Central memory CD4-positive, alpha-beta T cell (primary cell): ENCODE measurements at places on chromosomes 4 and X.

GRCh38 chr4:103415801-103416200, 217.7 kb upstream of the CENPE start:
- DNase-seq, result no peak

DNA sequence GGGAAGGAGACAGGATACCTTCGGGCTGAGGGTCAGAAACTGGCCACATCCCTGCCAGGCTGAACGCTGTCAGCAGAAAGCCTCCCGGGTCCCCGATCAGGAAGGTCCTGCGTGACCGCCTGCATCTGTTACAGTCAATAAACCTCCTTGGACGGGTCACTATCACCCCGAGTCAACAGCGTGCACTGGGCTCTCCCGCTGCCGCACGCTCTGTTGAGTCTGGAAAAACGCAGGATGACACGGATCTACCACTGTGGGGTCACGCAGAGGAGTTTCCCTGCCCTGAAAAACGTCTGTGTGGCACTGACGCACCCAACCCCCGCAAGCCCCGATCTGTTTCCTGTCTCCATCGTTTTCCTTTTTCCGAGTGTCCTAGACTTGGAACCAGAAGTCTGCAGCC, 12.1 kb downstream of the PPP2R3B start:
- DNase-seq, result no peak

DNA sequence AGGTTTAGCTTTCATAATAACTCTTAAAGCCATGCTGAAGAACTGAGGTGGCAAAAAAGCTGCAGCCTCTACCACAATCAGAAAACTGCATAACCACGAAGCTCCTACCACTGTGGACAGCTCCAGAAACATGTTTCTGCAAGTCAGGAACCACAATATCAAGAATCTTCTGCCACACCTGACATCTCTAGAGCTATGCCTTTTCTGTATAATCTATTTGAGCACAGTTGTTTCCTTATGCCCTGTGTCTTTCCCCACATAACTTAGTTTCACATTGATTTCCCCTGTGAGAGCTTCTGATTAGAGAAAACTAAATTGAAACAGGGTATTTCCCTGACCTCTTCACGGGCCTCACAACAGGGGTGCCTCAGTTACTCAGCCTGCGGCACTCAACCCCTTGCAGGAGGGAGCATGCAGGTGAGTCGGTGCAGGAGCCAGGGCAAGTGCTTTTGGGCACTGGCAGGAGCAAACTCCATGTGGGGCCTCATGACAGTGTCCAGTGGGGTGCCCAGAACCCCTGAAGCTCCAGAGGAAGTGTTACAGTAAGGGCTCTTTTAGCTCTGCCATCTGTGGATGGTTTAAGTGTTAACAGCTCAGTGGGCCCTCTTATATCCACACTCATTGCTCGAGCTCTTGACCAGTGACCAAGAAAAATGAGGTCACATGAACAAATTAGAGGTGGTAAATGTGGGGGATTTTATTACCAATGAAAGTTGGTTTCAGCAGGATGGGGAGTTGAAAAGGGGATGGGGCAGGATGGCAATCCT, 132.8 kb upstream of the BMP3 start:
- DNase-seq, result no peak

DNA sequence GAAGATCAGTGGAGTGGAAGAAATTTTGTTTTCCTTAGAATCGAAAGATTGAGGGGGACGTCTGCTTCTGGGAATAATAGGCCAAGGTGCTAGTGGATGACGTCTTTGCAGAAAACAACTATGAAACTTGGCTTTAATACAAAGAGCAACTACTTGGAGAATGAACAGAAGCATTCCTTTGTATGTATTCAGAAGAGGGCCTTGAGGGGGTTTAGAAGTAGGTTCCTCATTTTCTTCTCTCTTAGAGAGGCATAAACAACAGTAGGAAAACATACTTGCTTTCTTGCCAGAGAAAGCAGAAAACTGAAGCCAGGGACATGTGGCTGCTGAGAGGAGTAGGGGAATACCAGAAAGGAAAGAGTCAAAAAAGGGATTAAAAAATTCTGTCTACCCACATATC, 167.8 kb downstream of the ZNF330 start:
- no peak for DNase-seq

DNA sequence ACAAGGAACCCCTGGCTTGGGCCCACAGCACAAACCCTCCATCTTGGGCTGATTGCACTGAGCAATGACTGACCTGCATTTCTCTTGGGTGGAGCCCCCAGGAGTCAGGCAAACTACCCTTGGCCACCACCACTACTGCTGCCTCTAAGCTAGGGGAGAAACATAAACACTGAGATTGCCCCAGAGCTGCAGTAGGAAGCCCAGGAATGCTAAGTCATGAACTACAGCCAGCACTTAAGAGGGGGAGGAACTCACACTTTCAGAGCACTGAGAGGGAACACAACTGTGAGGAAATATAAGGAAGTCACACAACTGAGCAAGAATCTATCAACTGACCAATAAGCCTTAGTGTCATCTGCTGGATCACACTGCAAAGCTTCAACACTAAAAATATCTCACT, 111.6 kb upstream of the PPP3CA start:
- DNase-seq, result no peak

DNA sequence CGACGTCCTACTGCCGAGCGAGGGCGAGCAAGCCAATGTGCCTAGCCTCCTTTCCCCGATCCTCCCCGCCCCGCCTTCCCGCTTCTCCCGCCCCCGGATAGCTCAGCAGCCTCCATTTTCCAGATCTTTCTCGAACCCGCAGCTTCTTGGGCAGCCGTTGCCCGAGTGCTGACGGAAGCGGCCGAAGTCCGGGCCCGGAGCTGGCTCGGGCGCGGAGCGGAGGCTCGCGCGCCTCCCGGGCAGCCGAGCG, 172 bp upstream of the HSPA4L start:
- DNase-seq, result no peak

DNA sequence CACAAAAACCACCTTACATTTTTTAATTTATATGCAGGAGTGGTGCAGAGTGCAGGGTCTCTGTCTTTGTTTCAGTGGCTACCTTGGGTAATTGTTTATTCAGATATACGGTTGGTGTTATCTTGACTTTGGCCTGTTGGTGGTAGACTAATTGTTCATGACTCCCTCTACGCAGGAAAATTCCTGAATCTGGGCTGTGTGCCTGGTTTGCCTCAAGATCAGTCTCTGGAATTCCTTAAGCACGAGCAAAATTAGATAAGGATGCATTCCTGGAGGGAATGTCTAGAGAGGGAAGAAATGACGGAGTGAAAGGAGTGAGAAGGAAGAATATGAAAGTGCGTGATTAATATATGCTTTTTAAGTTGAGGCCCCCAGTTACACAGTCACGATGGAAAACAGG, 576.9 kb upstream of the PCDH10 start:
- no peak for DNase-seq

DNA sequence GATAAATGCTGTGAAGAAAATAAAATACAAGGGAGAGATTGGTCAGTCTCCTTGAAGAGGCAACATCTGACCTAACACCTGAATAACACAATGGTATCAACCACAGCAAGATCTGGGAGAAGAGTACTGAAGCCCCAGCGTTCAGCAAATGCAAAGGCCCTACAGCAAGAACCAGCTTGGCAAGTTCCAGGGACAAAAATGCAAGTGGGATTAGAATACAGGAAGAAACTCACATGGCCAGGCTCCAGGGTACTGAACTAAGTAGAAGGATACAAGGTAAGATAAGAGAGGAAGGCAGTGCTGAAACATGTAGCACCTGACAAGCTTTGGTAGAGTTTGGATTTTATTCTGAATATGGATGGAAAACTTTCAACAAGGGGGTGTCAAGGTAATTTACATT, 3.6 kb downstream of the SMIM14 start:
- no peak for DNase-seq

GRCh38 chrX:20393944-20394343, 127.2 kb upstream of the RPS6KA3 start:
- DNase-seq, result no peak

DNA sequence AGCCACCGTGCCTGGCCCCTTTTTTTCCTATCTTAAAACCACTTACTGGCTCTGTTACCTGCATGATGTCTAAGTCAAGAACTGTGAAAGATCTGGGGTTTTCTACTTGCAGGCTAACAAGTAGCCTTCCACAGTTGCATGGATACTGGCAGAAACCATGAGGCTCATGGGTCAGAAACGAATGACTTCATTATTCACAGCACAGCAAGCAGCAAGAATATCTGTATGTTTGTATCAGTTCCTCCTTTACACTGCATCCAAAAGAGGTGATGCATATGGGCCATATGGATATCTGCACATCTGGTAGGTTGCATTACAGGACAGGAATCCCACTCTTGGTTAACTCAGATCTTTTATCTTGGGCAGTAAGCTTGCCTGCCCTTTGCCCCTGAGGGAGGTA, 154.9 kb upstream of the NUDT6 start:
- no peak for DNase-seq

- no peak for DNase-seq
These were observed at the start of gene S100G for GRCh38 chrX:16649858-16650257. S100G (plus strand) TSS chrX:16650158; CDS start chrX:16651007, 849 bp downstream.

GRCh38 chr4:76235915-76236314, 15.6 kb upstream of the FAM47E start:
- no peak for DNase-seq

GRCh38 chr4:141660880-141661279, 24.5 kb downstream of the IL15 start:
- DNase-seq, result no peak

DNA sequence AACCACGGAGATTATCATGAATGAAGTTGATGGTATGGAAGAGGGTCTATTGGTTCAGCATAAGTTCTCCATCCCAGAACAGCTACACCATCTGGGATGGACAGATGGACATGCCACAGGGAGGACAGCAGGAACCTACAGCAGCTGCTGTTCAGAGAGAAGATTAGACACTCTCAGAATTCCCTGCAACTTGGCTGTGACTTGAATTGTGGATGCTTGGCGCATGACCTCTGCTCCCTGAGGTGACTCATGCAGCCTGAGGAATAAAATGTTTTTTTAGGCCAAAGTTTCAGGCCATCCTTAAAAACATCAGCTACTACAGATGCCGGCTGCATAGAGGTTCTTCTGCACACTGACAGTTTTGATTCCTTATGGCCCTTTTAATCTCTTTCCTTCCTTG, 97.3 kb downstream of the RS1 start:
- DNase-seq, result no peak

DNA sequence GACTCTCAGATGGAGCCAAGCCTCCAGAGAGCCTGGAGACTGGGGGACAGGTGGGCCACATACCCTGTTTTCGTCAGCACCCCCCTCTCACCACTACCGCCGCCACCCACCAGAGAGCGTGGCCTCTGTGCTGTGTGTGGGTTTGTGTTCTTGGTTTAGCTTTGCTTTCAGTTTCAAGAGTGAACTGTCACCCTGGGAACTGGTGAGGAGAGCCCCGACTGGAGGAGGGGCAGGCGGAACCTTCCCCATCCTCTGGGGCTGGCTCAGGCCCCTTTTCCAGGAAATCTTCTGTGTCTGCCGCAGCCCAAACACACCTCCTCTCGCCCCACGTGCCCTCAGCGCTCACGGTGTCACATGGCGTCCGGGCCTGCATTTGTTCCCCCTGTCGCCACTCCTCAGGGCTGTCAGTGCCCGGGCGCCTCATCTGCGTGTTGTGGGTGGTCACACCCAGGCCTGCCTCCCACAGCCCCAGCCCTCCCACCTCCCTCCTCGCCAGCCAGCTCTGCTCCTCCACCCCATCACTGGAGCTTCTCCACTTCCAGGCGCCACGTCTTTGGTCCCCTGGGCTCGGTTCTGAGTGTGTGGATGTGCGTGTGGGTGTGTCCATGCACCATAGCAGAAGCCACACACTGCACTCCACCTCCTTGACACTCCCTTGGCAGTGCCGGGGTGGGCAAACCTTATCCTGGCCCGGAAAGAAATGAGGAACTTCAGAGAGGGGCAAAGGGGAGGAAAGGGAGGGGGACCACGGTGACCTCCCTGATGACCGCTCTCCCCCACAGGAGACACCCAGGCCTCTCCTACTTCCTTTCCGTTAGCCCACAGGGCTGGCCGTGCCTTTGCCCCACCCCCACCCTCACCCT, 27.8 kb downstream of the ELF4 start:
- peak; percentile 82 for DNase-seq

GRCh38 chrX:78375894-78376293, 48.5 kb upstream of the CYSLTR1 start:
- peak; percentile 10 for DNase-seq

- no peak for DNase-seq
These were observed 1.2 kb upstream of the MID1IP1 start for GRCh38 chrX:38799995-38800580.

- peak; percentile 37 for DNase-seq
These were observed 2.5 kb downstream of the CACNA1F start for GRCh38 chrX:49230500-49231232.

GRCh38 chr4:122244764-122245163, 92.6 kb downstream of the BLTP1 start:
- DNase-seq, result no peak

DNA sequence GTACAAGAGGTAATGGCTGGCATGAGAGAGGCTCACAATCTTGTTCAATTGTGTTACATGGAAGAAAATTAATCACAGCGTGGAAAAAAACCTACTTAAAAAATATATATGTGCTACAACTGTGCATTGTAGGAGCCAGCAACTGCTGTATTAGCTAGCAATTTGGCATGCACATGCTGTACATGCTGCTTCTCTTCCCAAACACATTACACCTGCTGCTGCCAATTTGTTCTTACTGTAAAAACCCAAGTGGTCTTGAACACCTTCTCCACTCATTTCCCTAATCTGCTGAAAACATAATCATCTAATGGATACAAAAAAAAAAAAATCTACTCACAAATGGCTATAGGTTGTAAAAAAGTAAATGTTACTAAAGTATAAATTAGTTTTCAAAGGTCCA, 264.2 kb downstream of the INPP4B start:
- no peak for DNase-seq

DNA sequence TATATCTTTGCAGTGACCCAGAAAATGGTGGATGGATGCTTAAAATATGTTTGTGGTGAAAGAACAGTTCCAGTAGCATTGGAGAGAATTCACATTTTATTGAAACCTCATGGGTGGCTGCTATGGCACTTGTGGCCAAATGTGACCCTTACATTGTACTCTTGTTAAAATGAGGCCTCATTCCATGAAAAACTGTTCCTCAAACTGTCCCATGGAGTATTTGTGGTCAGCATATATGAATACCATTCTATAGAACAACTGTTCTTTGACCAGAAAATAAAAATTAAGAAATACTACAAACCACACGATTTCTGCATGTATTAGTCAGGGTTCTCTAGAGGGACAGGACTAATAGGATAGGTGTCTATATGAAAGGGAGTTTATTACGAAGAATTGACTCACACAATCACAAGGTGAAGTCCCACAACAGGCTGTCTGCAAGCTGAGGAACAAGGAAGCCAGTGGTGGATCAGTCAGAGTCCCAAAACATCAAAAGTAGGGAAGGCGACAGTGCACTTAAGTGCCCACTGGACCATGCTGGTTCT, 35.1 kb downstream of the GEMIN8 start:
- no peak for DNase-seq

GRCh38 chrX:132778917-132779316, 179.5 kb downstream of the HS6ST2 start:
- no peak for DNase-seq

DNA sequence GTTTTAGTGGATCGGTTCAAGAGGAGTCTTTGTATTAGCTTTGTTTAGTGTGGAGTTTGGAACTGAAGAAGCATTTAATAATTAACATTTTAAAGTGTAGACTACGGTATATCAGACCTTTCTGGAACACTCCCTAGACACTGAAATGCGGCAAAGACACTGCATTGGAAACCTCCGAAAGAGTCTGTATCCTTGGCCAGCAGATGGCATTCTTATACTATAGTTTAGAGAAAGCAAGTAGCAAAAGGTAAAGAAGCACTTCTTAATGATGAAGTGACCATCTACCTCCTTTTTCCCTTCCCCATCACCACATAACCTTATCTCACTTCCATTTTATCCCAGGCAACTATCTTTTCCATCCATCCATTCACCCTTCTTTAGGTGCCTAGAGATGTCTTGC, 7.6 kb downstream of the FABP2 start:
- DNase-seq, result peak; percentile 30

GRCh38 chr4:52052475-52052780, 1.3 kb downstream of the SPATA18 start:
- no peak for DNase-seq
